GM23248 (cell line): ENCODE measurements at places on chromosomes 13 and 19. TPM values are rescaled to one million over a fixed set of nuclear protein-coding genes. Genes with fewer than 3 reads are reported as not detected.

GRCh38 chr13:21850013-21851006, 179.4 kb downstream of the FGF9 start:
- H3K4me3 ChIP-seq: no peak overlapping the region
- H3K4me1 ChIP-seq: no peaks in the 10 kb centered on the region
- DNase-seq: peak; percentile 20
- H3K27ac ChIP-seq: no peak overlapping the region
- H3K36me3 ChIP-seq: no peaks in the 10 kb centered on the region

COL4A2 gene
- 455 and 524 TPM in 2 replicates for total RNA-seq

- no peaks in the 10 kb centered on the region for H3K36me3 ChIP-seq
- no peak for DNase-seq
- H3K27ac ChIP-seq: no peak overlapping the region
- H3K27me3 ChIP-seq: no peaks in the 10 kb centered on the region
- H3K4me3 ChIP-seq: no peak overlapping the region
Observed at GRCh38 chr13:97856304-97856675, 97.2 kb upstream of the IPO5 start.

ENOX1 gene
- total RNA-seq: 1.8 and 2.7 TPM in 2 replicates

- no peak overlapping the region for H3K27ac ChIP-seq
- DNase-seq: peak; percentile 36
- H3K36me3 ChIP-seq: no peaks in the 10 kb centered on the region
- H3K27me3 ChIP-seq: peaks cover 44% of the 10 kb centered on the region
- H3K4me3 ChIP-seq: no peak overlapping the region
- H3K4me1 ChIP-seq: no peaks in the 10 kb centered on the region
Observed at GRCh38 chr13:57627663-57628062, 3.9 kb upstream of the PCDH17 start.

PPP1R37 gene
- total RNA-seq: 39.2 and 43.8 TPM in 2 replicates
